Immature natural killer cell (primary cell): ENCODE measurements at places on chromosomes 7 and 10.

DNA sequence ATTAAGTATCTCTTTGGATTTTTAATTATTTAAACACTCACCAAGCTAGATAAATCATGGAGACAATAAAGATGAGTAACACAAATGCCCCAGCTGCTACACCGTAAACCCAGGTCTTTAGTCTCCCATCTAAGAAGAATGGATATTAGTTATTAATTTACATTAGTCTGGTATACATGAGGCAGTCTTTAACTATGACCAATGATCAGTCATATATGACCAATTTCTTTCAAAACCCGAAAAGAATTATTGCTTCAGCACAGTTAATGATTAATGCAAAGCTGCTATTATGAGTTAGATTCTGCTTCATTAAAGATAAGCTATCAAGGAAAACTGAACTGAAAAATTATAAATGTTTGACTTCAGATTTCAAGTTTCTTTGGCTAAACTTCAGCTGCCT is 402.9 kb downstream of the PHF14 start:
- no peak for DNase-seq

GRCh38 chr7:79064187-79064823 is 389.2 kb downstream of the MAGI2 start:
- DNase-seq = no peak

DNA sequence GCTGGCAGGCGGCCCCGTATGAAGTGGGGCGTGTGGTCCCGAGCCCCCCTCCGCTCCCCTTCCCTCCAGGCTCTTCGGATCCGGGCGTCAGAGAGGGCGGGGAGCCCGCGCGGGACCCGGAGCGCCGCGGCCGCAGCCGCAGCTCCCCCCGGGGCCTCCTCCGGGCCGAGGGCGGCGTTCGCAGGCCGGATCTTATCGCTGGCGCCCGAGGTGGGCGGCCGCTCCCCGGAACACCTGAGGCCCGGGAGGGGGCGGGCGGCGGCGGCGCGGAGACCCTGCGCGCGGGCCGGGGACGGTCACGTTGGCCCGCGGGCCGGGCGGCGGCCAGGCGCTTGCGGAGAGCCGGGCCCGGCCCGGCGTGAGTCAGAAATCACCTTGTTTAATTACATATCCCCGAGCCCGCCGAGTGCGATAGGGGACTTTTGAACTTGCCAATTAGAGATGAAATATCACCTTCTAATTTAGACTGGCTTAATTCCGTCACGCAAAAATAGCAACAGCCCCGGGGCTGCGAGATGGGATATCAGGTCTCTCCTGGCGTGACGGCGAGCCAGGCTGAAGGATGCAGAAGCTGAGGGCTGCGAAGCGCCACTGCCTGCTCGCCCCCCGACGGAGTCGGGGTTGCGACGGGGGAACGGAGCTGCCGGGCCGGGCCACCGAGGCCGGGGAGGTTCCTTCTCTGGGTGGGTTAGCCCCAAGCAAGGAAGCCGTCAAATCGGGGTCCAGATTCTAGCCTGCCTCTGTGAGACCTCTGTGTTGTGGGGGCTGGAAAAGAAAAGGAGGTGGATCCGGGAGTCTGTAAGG is 43.4 kb downstream of the LDB3 start:
- DNase-seq = peak; percentile 66

- DNase-seq = no peak
Observed at GRCh38 chr7:157683747-157684156, 346.9 kb downstream of the DNAJB6 start.

GRCh38 chr10:73167458-73167782 is 388 bp downstream of the ECD start:
- DNase-seq = no peak

GRCh38 chr7:109939207-109939606 is 1151.7 kb upstream of the LRRN3 start:
- no peak for DNase-seq

DNA sequence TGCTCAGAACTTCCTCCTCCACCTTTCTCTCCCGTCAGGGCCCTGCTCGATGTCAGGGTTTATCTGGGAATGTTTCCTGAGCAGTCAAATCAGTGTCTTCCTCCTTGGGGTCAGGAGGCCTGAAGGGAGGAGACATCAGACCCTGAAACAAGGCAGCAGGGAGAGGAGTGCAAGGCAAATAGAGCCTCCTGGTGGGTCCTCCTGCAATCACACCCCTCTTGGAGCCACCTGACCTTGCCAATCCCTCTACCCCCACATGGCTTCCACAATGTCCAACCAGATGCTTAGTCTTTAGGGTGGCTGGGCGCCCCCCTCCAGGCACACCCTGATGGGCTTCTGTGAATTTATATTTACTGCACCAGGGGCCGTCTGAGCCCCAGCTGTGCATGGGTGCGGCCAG is 12.2 kb downstream of the GPR26 start:
- DNase-seq = no peak

- no peak for DNase-seq
Observed at GRCh38 chr10:15267496-15267895, 99.0 kb upstream of the NMT2 start.

GRCh38 chr10:1141701-1142100 is 85.5 kb downstream of the WDR37 start:
- DNase-seq = no peak

- no peak for DNase-seq
Observed at GRCh38 chr10:3992382-3993178, 207.6 kb upstream of the KLF6 start.
